ENCODE measurements at places on chromosomes 11 and 22. TPM values are rescaled to one million over a fixed set of nuclear protein-coding genes. Genes with fewer than 3 reads are reported as not detected.
A peak's percentile ranks its signal among the peaks of the same experiment; 100 is the strongest.

DNA sequence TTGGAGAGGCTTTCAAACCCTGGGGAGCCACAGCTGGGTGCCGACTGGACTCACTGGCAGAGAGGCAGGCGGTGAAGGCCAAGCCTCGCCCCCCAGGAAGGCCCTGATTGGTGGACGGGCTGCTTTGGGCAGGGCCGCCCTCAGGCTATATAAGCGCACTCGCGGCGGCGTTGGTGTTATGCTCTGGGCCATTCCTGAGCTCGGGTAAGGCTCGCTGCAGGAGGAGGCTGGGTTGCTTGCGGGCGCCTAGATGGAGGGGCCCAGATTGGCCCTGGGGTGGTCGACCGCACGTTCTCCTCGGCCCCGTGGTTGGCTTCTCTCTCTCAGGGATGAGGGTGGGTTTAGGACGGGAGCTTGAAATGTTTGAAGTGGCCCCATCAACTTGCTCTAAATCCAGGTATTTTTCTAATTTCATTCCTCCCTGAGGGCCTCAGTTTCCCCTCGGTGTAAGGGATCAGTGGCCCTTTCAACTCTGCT, at the start of gene SPDYC:
Gene SPDYC, plus strand, starts transcription at position 176 of the 477 bp plus-strand sequence. CDS start 1,125 bp downstream, outside the sequence.
- DNase-seq = no peak

DNA sequence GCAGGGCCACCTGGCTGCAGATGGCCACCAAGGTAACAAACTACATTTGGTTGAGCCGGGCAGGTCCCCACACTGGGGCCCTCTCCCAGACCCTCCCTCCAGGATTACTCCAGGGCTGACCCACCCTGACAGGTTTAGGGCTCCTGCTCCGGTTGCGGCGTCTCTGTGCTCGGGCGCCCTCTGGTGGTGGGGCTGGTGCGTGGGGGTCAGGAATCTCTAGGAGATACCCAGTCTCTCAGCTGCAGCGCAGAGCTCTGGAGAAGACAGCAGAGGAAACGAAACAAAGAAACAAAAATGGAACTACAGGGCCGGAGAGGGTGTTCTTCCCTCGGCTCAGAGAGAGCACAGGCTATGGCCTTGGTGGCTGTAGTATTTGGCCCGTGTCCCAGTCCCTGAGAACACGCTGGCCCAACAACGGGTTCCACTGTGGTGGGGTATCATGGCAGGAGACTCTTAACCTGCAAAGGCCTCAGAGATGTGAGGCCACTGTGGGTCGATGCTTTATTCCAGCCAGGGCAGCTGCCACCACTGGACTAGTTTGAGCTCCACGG, 2.4 kb downstream of the C11orf96 start:
- DNase-seq = no peak

GRCh38 chr22:42791721-42792452, 65.2 kb downstream of the ARFGAP3 start:
- DNase-seq = no peak

DNA sequence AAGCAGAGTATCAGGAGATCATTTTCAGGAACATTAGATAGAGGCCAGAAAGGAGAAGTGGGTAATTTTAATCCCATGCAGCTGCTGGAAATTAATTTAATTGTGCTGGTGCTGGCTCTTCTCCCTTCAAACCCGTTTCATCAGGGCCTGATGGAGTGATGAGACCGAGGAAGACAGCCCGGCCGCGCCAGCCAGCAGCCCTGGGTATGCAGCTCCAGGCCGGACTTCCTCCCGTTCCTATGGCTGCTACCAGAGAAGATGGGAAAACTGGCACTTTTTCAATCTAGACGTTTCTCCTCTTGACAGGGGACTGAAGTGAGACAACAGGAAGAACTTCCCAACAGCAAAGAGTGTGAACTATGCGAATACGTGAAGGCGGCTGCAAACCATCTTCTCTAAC, 24.6 kb upstream of the ZBTB16 start:
- no peak for DNase-seq

DNA sequence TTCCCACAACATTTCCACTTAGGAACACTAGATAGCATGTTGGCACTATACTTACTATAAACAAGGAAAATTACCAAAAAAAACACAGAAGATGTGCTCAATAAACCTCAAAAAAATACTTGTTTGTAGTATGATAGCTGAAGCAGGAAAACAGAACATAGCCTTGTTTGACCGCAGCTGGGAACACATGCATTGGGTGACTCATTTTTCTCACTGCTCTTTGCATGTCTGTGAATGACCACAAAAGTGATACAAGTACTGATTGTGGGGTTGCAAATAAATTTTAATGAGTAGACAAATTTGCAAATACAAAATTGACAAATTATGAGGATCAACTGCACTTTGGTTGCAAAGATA, 22.8 kb upstream of the GUCY1A2 start:
- DNase-seq = no peak

- no peak for DNase-seq
Observed at GRCh38 chr11:6844356-6844755, 1.1 kb upstream of the OR10A5 start.

- DNase-seq = peak; percentile 98
Observed at GRCh38 chr11:33690290-33691065, 10.1 kb downstream of the C11orf91 start.

The LGALS1 gene
- 3,435 TPM for total RNA-seq

The SUSD2 gene
- total RNA-seq = 0.26 TPM

The CRKL gene
- total RNA-seq = 33.5 TPM

The YPEL1 gene
- total RNA-seq = 2.4 TPM
